ENCODE measurements at places on chromosomes 12 and 14.
A peak's percentile ranks its signal among the peaks of the same experiment; 100 is the strongest.

DNA sequence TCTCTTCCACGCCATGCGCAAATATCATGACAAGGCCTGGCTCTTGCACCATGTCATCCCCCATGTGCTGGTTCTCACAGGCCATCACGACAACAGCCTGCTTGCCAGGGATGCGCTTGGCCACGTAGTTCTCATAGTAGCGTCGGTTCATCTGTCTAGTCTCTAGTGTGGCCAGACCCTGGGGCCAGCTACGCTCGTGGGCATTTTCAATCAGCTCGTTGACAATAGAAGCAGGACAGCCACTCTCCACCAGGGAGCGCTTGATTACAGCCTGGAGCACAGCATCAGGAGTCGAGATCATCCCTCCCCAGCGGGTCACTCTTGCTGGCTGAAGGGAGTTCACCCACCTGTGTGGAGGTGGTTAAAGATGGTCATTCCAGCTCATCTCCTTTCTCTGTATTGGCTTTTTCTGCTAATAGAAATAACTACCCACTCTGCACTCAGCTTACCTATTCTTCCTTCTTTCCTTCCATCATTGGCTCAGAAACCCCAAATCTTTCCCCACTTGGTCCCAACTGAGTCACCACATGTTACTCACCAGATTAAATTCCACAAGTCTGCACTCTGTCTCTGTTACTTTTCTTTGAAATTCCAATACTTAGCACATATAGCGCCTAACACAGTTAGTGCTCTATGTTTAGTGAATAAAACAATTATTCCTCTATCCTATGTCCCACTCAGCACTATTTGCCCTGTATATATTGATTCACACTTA lies 15.1 kb downstream of the RNF41 start:
- no peak for DNase-seq

DNA sequence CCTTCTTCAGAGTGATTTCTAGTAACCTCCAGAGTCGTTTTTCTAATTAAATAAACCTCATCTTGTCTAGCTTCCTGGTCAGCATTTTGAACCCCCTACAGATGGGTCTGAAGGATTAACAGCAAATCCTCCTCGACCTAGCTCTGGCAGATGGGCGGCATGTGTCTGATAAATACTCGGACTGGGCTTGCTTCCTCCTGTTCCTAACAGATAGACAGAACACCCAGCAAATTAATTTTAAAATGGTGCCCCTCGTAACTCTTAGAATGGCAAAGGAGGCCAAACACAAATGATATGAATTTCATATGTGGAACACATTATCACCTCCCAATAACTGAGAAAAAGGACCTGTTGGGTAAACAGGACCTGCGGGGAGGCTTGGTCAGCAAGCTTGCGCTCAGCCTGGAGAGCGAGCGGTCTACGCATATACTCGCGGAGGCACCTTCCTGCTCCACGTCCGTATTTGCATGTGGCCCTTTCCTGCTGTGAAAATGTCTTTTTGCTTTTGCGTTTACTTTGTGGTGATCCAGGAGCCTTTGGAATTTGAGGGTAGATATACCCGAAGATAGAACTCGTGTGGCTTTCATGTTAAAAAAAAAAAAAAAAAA lies 79.6 kb downstream of the OTX2 start:
- DNase-seq, result no peak

- peak; percentile 12 for DNase-seq
Measured at GRCh38 chr12:17992002-17992656, 97.9 kb downstream of the RERGL start.

- DNase-seq, result no peak
Measured at GRCh38 chr12:109722721-109723094, 9.1 kb downstream of the FAM222A start.

DNA sequence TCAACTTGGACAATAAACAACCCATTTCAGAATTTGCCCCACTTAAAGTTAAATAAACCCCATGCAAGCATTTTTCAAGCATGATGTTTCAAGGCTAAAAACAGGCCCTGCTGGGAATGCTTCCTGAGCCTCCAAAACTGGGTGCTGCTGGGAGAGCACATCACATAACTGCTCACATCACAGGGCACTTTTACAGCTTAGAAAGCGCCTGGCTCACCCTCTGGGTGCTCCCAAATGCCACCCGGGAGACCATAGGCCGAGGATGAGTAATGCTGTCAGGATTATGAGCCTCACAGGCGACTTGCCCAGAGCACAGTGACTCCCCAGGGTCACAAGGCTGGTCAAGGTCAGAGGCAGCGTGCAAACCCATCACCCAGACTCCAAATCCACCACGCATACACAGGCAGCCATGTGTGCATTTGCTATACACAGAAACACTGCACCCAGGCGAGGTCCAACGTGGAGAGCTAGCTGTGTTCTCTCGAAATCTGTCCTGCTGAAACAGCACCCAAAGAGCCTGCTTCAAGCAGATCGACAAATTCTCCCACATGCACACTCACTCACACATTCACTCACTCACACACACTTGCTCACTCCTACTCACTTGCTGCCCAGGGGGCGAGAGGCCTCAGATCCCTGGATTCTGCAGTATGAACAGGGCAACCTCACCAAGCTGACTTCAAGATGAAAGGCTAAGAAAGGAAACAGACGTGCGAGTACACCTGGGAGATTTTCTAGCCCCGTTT lies 58.7 kb downstream of the ITPK1 start:
- DNase-seq, result peak; percentile 38
